ENCODE measurements at places on chromosomes 1 and 21. TPM values are rescaled to one million over a fixed set of nuclear protein-coding genes. Genes with fewer than 3 reads are reported as not detected.

- no peaks in the 10 kb centered on the region for H3K36me3 ChIP-seq
- H3K27me3 ChIP-seq = no peaks in the 10 kb centered on the region
- DNase-seq = peak; percentile 33
- H3K27ac ChIP-seq = no peak overlapping the region
- H3K4me3 ChIP-seq = no peak overlapping the region
- H3K4me1 ChIP-seq = no peaks in the 10 kb centered on the region
Observed at GRCh38 chr1:83083589-83084224, 915.2 kb downstream of the TTLL7 start.

- no peak overlapping the region for H3K4me3 ChIP-seq
- DNase-seq = peak; percentile 82
- H3K27me3 ChIP-seq = peaks cover 2% of the 10 kb centered on the region
- H3K36me3 ChIP-seq = peaks cover 20% of the 10 kb centered on the region
Observed at GRCh38 chr1:31672986-31673385, 28.3 kb upstream of the PEF1 start.

DNA sequence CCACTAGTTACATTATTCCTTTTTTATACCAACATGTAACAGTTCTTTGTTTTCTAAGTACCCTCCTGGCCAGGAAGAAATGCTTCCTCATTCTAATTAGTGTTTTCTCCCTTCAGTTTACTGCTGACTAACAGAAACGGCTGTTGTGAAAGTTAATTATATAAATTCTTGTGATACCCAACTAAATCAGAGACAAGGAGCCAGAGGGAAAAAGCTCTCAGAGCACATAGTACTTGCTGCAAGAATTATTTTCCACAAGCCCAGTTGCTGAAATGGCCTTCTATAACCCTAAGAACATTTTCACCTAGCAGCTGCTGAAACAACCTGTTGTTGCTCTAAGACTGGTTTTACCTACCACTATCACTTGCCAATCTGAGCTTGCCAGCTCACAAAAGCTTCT is 82.4 kb downstream of the FAF1 start:
- no peaks in the 10 kb centered on the region for H3K36me3 ChIP-seq
- H3K27ac ChIP-seq = no peak overlapping the region
- DNase-seq = no peak
- no peak overlapping the region for H3K4me3 ChIP-seq
- no peaks in the 10 kb centered on the region for H3K4me1 ChIP-seq

GRCh38 chr1:90000934-90001676 is 6.2 kb downstream of the ZNF326 start:
- H3K4me3 ChIP-seq = no peak overlapping the region
- H3K27ac ChIP-seq = no peak overlapping the region
- DNase-seq = no peak
- H3K36me3 ChIP-seq = peaks cover 6% of the 10 kb centered on the region
- H3K4me1 ChIP-seq = peaks cover 3% of the 10 kb centered on the region

DNA sequence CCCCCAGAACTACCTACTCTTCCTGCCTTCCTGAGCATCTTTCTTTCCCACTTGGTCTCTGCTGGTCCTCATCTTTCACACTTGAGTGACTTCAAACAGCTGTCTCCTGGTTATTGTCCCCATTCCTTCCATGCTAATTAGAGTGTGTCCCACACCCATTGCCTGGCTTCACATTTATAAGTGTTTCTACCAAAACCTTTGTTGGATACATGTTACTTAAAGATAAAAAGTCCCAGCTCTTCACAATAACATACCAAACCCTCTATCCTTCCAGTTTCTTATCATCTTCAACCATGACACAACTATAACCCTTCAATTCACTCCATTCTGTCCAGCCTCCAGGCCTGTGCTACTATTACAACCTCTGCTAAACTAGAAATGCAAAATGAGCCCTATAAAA is 41.0 kb downstream of the VCAM1 start:
- H3K27ac ChIP-seq = no peak overlapping the region
- DNase-seq = no peak
- no peaks in the 10 kb centered on the region for H3K36me3 ChIP-seq
- H3K4me1 ChIP-seq = no peaks in the 10 kb centered on the region
- H3K27me3 ChIP-seq = no peaks in the 10 kb centered on the region

GRCh38 chr21:36212513-36212780 is 55.8 kb downstream of the DOP1B start:
- DNase-seq = no peak
- H3K27me3 ChIP-seq = no peaks in the 10 kb centered on the region
- H3K36me3 ChIP-seq = peaks cover 9% of the 10 kb centered on the region
- no peak overlapping the region for H3K4me3 ChIP-seq
- peaks cover 3% of the 10 kb centered on the region for H3K4me1 ChIP-seq

GRCh38 chr1:116111524-116112021 is 374 bp downstream of the MAB21L3 start:
- no peaks in the 10 kb centered on the region for H3K36me3 ChIP-seq
- peaks cover 5% of the 10 kb centered on the region for H3K4me1 ChIP-seq
- H3K4me3 ChIP-seq = no peak overlapping the region
- no peak overlapping the region for H3K27ac ChIP-seq
- DNase-seq = no peak
- no peaks in the 10 kb centered on the region for H3K27me3 ChIP-seq

DNA sequence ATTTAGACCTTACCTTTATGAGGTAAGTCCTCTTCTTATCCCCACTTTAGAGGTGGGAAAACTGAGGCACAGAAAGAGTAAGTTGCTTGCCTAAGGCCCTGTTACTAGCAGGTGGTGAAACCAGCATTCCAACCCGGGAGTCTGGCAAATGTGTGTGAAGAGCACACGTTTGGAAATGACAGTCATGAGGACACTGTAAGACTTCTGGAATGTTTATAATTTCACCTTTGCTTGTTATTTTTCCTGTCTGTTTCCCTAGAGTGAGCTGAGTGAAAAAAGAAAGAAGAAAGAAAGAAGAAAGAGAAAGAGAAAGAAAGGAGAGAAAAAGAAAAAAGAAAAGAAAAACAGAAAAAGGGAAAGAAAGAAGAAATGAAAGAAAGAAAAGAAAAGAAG is 21.2 kb upstream of the LGALS8 start:
- DNase-seq = no peak
- H3K27ac ChIP-seq = no peak overlapping the region
- H3K27me3 ChIP-seq = no peaks in the 10 kb centered on the region
- no peak overlapping the region for H3K4me3 ChIP-seq

- no peak overlapping the region for H3K27ac ChIP-seq
- no peak for DNase-seq
- no peaks in the 10 kb centered on the region for H3K36me3 ChIP-seq
- peaks cover 20% of the 10 kb centered on the region for H3K4me1 ChIP-seq
Observed at GRCh38 chr21:44706026-44706705, 5.2 kb downstream of the TSPEAR start.

GRCh38 chr1:39688706-39689105 is 2.5 kb downstream of the HPCAL4 start:
- DNase-seq = no peak
- peaks cover 89% of the 10 kb centered on the region for H3K27me3 ChIP-seq
- peaks cover 26% of the 10 kb centered on the region for H3K4me1 ChIP-seq
- H3K27ac ChIP-seq = no peak overlapping the region
- no peak overlapping the region for H3K4me3 ChIP-seq
- H3K36me3 ChIP-seq = no peaks in the 10 kb centered on the region

DNA sequence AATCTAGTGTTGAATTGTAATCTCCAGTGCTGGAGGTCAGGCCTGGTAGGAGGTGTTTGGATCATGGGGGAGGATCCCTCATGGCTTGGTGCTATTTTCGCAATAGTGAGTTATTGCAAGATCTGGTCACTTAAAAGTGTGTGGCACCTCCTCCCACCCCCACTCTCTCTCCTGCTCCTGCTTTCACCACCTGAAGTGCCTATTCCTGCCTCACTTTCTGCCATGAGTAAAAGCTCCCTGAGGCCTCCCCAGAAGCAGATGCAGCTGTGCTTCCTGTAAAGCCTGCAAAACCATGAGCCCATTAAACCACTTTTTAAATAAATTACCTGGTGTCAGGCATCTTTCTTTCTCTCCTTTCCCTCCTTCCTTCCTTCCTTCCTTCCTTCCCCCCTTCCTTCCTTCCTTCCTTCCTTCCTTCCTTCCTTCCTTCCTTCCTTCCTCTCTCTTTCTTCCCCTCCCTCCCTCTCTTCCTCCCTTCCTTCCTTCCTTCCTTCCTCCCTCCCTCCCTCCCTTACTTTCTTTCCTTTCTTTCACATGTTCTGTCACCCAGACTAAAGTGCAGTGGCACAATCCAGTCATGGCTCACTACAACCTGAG is 172.4 kb downstream of the C1orf21 start:
- H3K27ac ChIP-seq = no peak overlapping the region
- no peak for DNase-seq
- no peaks in the 10 kb centered on the region for H3K36me3 ChIP-seq
- no peak overlapping the region for H3K4me3 ChIP-seq
- no peaks in the 10 kb centered on the region for H3K27me3 ChIP-seq

GRCh38 chr1:59763418-59763817 is 51.3 kb upstream of the HOOK1 start:
- DNase-seq = no peak
- H3K36me3 ChIP-seq = no peaks in the 10 kb centered on the region
- no peak overlapping the region for H3K4me3 ChIP-seq
- H3K27me3 ChIP-seq = no peaks in the 10 kb centered on the region
- peaks cover 11% of the 10 kb centered on the region for H3K4me1 ChIP-seq
- no peak overlapping the region for H3K27ac ChIP-seq

GRCh38 chr1:202365092-202365815 is 16.8 kb downstream of the PPP1R12B start:
- H3K36me3 ChIP-seq = no peaks in the 10 kb centered on the region
- no peak overlapping the region for H3K27ac ChIP-seq
- no peaks in the 10 kb centered on the region for H3K27me3 ChIP-seq
- H3K4me1 ChIP-seq = no peaks in the 10 kb centered on the region
- H3K4me3 ChIP-seq = no peak overlapping the region

GRCh38 chr1:246512230-246512629 is 5.2 kb upstream of the SMYD3 start:
- H3K4me3 ChIP-seq = no peak overlapping the region
- H3K36me3 ChIP-seq = no peaks in the 10 kb centered on the region
- no peak for DNase-seq
- no peak overlapping the region for H3K27ac ChIP-seq
- no peaks in the 10 kb centered on the region for H3K4me1 ChIP-seq

GRCh38 chr1:161962091-161962887 is 61.4 kb downstream of the OLFML2B start:
- H3K4me3 ChIP-seq = no peak overlapping the region
- peak; percentile 78 for DNase-seq
- H3K4me1 ChIP-seq = peaks cover 10% of the 10 kb centered on the region
- peak overlapping the region; percentile 82 for H3K27ac ChIP-seq
- no peaks in the 10 kb centered on the region for H3K27me3 ChIP-seq

- H3K27ac ChIP-seq = peak overlapping the region; percentile 47
- no peaks in the 10 kb centered on the region for H3K27me3 ChIP-seq
Observed at GRCh38 chr1:175204330-175204729, 11.8 kb upstream of the KIAA0040 start.

DNA sequence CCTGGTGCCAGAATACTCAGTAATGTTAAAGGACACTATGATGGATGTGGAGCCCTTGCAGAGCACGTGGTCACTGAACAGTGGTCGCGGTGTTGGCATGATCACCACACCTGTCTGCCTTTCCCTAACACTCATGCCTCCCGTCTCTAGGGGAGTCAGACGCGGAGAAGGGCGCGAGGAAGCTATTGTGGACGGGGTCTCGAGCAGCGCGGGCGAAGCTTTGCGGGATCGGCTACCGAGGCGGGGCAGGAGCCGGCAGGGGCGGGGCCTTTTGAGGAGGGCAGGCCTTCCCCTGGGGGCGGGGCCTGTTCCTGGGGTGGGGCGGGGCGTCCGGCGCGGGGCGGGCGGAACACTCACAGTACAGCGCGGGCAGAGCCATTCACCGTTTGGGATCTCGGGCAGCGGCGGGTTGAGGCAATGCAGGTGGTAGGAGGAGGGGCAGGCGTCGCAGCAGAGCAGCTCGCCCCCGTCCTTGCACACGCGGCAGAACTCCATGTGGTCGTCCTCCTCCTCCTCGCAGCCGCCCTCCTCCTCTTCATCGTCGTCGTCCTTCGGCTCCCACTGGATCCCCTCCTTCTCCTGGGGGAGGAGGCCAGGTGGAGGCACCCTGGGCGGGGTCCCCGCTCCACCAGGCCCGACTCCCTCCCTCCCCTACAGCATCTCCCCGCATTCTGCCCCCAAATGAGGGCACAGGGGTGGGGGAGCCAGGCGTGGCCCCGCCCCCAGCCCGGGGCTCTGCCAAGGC is 31.5 kb downstream of the CHD5 start:
- peaks cover 27% of the 10 kb centered on the region for H3K27me3 ChIP-seq
- no peaks in the 10 kb centered on the region for H3K36me3 ChIP-seq
- peaks cover 20% of the 10 kb centered on the region for H3K4me1 ChIP-seq

GRCh38 chr1:30847358-30847972 is 61.1 kb downstream of the SDC3 start:
- H3K27me3 ChIP-seq = peaks cover 7% of the 10 kb centered on the region
- peak overlapping the region; percentile 71 for H3K27ac ChIP-seq

DNA sequence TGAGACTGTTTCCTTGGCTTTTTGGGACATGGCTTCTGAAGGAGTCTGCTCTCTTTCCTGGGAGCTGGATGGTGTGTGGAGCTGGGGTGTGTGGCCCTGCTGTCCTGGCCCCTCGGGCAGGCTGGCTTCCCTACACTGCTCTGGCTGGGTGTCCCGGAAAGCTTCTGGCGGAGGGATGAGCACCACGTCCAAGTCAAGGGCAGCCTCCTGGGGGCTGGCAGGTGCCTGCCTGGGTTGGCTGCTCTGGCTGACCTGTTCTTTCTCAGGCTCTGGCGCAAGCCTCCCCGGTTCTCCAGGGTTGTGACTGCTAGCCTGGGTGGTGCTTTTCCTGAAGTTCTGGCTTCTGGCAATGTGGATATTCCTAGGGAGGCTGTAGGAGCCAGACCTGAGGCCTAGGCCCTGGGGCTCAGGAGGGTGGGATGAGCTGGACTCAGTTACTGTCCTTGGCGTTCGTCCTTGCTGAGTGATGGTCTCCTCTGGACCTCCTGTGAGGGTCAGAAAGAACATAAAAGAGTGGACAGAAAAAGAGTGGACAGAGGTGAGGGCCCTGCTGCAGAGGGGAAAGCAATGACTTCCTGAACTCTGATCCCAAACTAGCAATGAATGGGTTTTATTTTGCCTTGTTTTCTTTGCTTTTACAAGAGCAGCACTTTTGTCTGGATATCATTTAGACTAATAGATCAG is 9.4 kb downstream of the C1orf116 start:
- H3K4me1 ChIP-seq = peaks cover 12% of the 10 kb centered on the region
- H3K4me3 ChIP-seq = no peak overlapping the region
- DNase-seq = no peak
- no peaks in the 10 kb centered on the region for H3K36me3 ChIP-seq
- H3K27ac ChIP-seq = no peak overlapping the region

CTTNBP2NL gene
- 8.3 TPM for total RNA-seq

ORC1 gene
- 2.9 TPM for total RNA-seq

HES3 gene
- not detected for total RNA-seq

PCP4 gene
- total RNA-seq = 1.2 TPM

CD101 gene
- 3.5 TPM for total RNA-seq

LCE1C gene
- total RNA-seq = not detected

CA14 gene
- 4.0 TPM for total RNA-seq

TMEM52 gene
- 66.3 TPM for total RNA-seq

TIE1 gene
- total RNA-seq = 32.7 TPM

S1PR1 gene
- 10.8 TPM for total RNA-seq

SPRR1B gene
- not detected for total RNA-seq

GBP7 gene
- total RNA-seq = 0.04 TPM
